ENCODE measurements at places on chromosomes 7 and 10.

- no peak for DNase-seq
These were observed 19.1 kb upstream of the VOPP1 start for GRCh38 chr7:55591282-55591931.

DNA sequence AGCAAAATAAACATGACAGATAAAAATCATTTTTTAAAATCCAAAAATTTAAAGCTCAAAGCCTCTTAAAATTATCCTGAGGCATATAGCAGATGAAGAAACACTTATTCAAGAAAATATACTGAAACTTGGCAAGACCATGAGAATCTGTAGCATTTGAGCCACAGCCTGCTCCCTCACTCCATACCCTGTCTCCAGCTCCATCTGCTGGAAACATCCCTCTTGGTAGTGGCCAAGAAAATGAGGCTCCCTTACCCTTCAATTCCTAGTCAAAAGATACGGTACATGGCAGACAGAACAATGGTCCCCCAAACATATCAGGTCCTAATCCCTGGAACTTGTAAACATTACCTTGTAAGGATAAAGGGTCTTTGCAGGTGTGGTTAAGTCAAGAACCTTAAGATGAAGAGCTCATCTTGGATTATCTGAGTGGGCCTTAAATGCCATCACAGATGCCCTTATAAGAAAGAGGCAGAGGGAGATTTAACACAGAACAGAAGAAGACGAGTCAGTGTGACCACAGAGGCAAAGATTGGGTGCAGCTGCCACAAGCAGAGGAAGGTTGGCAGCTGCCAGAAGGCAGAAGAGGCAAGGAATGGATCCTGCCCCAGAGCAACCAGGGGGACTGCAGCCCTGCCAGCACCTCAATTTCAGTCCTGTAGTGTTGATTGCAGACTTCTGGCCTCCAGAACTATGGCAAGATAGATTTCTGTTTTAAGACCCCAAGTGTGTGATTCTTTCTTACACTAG, 149.4 kb downstream of the ZNF248 start:
- no peak for DNase-seq

DNA sequence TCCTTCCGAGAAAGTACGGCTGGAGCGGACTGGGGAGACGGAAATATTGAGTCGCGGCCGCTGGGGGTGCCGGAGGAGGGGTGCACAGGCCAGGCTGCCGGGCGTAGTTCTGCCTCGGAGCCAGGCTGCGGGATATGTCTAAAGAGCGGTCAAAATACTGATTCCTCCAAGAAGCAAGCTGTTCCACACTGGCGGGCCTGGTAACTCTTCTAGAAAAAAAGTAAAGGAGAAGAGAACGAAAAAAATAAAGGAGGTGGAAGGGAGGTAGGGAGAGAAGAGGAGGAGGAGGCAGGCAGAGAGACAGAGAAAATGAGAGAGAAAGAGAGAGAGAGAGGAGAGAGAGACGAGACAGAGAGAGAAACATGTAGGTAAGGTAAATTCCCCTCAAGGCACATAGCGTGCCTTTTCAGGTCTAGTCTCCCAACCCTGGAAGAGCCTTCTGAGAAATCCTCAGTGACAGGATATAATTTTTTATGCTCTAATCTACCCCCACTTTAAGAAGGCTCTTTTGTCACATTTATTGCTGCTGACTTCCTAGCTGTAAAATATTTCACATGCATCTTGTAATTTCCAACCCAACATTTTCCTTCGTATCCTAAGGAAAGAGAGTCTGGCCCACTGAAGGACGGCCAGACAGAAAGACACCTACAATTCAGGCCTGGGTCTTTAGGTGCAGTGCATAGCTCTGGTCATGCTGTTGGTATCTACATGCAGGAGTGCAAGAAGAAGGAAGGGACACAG, 5.7 kb downstream of the DLX5 start:
- DNase-seq, result no peak

DNA sequence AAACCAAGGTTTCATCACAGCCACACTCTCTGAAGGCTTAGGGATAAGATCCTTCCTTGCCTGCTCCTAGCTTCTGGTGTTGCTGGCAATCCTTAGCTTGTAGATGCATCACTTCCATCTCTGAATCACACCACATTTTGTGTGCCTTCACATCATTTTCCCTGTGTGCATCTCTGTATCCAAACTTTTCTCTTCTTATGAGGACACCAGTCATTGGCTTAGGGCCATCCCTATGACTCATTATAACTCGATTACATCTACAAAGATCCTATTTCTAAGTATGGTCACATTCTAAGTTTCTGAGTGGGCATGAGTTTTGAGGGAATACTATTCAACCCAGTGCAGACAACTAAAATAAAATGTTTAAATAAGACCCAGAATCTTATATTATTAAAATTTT, 121.7 kb downstream of the C7orf25 start:
- DNase-seq, result no peak

DNA sequence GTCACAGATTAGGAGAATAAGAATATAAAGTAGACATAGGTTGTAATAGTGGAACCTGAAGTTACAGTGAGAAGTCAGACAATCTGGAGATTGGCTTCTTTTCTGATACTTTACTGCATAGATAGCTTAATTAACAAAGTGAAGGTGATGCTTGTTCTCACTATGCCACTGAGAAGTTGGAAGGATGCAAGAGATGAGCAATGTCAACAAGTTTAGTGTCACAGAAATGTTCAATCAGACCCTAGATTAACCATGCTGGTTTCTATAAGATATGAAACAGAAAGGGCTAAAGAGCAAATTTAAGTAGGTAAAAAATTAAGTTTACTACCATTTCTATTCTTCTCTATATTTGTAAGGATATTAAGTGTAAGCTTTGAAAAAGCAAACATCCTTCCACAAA, 838.6 kb upstream of the SORCS1 start:
- DNase-seq, result no peak

- no peak for DNase-seq
These were observed 36.7 kb downstream of the LUC7L2 start for GRCh38 chr7:139396323-139396951.

DNA sequence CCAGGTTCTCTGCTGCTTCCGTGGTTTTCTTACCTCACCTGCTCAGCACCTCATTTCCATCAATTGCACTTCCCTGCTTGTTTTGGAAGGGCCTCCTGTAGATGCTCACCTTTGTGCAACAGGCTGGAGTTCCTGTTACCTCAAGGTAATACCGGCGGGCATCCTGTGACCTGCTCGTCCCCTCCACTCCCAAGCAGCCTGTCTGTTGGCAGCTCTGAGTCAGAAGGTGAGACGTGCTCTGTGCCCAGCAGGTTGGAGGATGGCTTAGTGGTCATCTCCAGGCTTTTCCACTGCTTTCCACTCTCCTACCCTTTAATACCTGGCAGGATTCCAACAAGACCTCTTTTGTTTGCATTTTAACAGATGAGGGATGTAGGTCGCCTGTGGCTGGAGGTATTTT, 86.0 kb downstream of the CAMK1D start:
- DNase-seq, result no peak

DNA sequence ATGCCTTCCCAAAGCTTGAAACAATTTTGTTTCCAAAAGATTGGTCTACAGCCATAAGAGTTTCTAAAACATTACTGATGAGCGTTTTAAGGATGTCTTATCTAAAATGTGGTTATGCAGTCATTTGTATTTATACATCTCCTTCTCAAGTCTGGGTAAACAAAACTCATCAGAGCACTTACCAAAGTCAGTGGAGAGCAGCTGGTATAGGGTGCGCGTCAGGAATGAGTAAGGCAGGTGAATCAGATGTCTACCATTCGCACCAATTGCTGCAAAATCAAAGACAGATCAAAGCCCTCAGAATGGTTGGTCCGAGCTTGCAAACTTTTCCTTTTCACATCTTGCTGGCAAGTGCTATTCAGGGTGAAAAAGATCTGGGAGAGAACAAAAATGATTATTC, 65.6 kb upstream of the FAM171A1 start:
- DNase-seq, result no peak

GRCh38 chr7:76318488-76319353, 16.2 kb downstream of the HSPB1 start:
- DNase-seq, result no peak

- DNase-seq, result no peak
These were observed 240.7 kb downstream of the ANK3 start for GRCh38 chr10:60149003-60149402.

DNA sequence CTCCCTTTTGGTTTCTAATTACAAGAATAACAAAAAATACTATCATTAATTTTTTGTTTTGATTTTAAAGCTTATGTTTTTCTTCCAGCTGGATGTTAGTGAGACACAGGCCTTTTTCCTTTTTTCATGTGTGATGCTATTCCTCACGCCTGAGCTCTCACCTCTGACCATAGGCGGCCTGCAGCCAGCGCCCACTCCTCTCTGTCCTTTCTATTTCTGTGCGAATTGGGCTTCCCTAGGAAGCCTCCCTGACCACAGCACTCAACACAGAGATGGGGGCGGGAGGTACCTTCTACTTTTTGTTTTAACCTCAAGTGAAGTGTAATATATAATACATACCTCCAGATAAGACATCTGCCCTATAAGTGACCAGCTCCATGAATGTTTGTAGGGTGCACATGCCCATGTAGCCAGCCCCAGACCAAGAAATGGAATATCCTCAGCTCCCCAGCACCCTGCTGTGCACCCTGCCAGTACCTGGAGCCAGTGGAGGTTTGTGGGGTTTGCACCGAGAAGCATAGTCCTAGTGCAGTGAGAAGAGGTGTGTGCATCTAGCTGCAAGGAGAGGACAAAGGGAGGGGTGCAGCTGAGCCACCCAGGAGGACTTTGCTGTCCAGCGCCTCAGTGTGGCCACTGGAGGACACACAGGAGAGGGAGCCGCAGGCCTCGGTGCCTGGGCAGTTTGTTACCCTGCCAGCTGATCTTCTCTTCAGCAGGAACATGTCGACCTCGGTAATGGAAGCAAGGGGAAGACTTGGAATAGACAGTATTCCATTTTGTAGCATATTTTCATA, 38.5 kb downstream of the BNIP3 start:
- no peak for DNase-seq

- DNase-seq, result no peak
These were observed 6.1 kb downstream of the RBM20 start for GRCh38 chr10:110650265-110650668.

DNA sequence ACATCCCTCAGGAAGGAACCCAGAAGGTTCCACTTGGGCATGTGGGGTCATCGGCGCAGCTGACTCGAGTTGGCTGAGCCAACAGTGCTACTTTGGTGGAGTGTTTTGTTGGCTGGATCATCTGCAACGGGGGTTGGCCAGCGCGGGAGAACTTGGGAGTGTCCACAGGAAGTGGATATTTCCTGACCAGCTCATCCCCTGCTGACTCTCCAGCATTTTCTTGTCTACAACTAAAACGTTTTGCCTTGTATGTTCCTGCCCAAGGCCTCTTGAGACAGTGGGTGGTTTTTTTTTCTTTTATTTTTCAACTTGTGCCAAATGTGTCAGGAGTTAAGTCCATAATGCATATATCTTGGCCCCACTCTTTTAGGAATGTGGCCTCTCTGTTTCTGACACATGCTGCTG, 208.6 kb downstream of the ZNF365 start:
- DNase-seq, result no peak

- no peak for DNase-seq
These were observed 27.5 kb downstream of the CTNNA3 start for GRCh38 chr10:67668448-67668847.

DNA sequence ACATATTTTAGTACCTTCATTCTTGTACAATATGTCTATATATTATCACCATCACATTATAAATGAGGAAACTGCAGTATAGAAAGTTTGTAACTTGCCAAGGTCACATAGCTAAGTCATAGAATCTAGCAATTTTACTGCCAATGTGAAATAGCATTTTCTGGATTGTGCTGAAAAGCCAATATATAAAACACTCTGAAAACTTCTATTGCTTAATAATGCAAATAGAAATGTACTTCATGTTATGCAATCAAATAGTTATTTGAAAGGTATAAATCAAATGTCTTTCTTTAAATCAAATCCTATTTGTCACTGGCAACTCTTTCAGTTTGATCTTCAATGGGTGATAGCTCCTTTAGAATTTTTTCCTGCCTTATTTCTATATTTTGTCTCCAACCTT, 129.5 kb downstream of the TMEM26 start:
- no peak for DNase-seq

DNA sequence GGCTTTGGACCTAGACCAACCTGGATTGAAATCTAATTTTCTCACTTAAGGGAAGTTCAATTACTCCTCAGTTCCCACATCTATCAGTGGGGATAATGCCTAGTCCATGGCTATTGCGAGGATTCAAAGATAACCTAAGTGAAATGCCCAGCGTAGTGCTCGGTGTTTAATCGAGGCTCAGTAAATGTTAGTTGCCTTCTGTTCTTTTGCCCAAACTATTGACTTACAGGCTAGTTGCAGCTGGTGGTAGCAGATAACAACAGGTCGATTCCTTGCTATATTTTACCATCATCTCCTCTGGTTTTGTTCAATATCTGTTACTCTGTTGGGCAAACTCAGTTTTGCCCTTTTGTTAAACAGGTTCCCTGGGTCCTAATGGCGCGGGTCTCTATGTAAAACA, 22.8 kb downstream of the DNAH11 start:
- no peak for DNase-seq

Data from naive thymus-derived CD8-positive, alpha-beta T cell (primary cell).